ENCODE measurements at places on chromosomes 3 and 15.

GRCh38 chr15:40680151-40680550 lies 14.8 kb upstream of the RAD51 start:
- DNase-seq, result no peak

GRCh38 chr3:98782824-98783500 lies 19.8 kb downstream of the ST3GAL6 start:
- DNase-seq, result no peak

GRCh38 chr3:13463618-13464400 lies 16.3 kb upstream of the HDAC11 start:
- DNase-seq, result no peak

DNA sequence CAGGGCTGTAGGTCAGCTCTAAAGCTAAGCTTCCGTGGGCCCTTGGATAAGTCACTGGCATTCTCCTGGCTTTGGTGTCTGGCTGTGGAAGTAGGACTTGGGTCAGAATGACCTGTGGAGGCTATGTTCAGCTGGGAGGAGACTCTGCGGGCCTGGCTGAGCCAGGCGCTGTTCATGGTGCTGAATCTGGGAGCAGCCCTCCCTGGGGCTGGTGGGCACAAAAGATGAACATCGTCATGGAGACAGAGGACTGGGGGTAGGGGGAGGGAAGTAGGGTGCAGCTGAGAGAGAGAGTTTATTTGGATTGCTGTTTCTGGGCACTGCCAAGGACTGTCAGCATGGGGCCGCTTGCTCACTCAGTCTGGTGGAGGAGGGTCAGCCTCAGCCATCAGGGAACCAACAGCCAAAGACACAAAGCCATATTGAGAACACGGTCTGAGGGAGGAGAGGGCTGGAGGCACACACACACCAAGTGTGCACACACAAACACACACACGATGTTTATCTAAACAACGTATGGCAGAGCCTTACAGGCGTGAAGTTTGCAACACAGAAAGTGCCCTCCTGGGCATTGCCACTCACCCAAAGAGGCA lies 120.7 kb upstream of the LINGO1 start:
- DNase-seq, result peak; percentile 44

GRCh38 chr3:177193688-177194268 lies 3.5 kb downstream of the TBL1XR1 start:
- DNase-seq, result no peak

DNA sequence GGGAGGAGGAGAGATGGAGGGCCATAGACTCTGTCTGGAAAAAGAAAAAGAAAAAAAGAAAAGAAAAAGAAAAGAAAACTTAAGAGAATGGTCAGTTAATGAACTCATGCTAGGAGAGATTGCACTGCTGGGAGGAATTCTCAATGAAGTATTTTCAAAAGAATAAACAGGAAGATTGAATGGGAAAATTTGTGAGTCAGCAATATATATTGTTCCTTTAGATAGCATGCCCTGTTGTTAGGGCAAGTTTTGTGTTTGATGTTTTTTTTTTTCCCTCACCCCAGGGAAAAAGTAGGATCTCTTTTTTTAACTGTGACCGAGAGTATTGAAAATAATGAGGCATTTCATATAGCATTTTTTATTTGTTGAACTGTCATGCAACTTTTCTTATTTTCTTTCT lies 7.8 kb upstream of the NR1D2 start:
- DNase-seq, result no peak

- no peak for DNase-seq
Observed at GRCh38 chr3:143439817-143440216, 320.2 kb downstream of the CHST2 start.

DNA sequence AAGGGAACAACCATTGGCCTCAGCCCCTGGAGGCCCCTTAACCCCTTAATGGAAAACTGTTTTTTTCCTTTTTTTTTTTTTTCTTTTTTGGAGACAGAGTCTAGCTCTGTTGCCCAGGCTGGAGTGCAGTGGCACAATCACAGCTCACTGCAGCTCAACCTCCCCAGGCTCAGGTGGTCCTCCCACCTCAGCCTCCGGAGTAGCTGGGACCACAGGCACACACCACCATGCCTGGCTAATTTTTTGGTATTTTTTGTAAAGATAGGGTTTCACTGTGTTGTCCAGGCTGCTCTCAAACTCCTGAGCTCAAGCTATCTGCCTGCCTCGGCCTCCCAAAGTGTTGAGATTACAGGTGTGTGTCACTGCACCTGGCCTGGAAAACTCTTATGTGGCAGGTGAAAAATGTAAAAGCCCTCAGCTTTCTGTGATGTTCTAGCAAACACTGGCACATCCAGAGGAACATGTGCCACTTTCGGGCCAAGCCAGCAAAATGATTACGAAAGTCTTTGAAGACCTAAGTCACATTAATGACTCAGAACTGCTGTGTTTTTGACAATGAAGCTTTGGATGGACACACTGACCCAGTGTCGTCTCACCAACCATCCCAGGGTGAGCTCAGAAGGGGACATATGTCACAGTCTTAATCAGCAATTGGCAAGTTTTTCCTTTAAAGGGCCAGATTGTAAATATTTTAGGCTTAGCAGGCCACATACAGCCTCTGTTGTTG lies 189.3 kb upstream of the TPM1 start:
- no peak for DNase-seq

DNA sequence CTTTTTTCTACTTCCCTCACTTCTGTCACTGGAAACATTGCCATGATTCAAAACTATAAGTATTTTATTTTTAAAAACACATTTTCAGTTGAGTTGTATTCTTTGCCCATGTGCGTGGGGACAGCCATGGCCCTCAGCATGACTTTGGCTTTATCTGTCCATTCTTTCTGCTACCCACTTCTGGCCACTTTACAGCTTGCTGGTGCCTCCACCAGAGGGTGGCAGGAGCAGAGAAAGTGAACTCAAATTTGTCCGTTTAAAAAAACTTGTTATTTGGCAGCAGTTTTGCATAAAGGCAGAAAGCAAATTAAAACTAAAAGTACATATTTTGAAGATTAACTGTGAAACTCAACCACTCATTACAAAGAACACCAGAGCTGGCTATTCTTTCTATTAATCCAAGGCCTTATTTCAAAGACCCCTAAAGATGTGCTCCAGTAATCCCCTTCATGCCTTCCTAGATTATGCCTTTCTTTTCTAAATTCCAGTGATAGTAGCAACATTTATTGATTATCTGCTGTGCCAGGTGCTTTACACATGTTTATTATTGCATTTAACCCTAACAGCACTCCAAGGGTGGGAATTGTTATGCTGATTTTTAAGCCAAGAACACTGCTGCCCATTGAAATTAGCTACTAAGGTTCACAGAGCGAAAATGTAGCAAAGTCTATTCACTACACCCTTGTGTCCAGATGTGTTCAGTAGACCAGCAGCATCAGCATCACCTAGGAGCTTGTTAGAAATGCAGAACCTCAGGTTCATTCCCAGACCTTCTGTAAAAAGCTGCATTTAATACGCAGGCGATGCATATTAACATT lies 134.8 kb downstream of the THRB start:
- DNase-seq, result no peak

GRCh38 chr15:92652576-92652966 lies 3.0 kb downstream of the FAM174B start:
- no peak for DNase-seq

DNA sequence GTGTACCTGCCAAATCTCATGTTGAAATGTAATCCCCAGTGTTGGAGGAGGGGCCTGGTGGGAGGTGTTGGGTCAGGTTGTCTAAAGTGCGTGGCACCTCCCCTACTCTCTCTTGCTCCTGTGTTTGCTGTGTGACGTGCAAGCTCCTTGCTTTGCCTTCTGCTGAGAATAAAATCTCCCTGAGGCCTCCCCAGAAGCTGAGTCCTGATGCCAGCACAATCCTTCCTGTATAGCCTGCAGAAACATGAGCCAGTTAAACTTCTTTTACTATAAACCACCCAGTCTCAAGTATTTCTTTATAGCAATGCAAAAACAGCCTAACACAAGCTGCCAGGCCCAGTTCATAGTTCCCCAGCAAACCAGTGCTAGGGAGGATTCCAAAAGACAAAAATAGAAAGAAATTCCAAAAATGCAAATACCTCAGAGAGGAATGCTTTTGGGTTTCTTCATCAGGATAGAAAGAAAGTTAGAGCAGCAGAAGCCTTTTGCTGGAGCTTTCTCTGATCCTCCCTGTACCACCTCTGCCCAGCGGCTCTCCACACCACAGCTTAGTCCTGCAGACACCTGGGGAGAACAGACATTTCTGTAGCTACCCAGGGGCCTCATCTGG lies 25.9 kb upstream of the CDV3 start:
- DNase-seq, result peak; percentile 51

- no peak for DNase-seq
Observed at GRCh38 chr3:109050591-109051167, 67.3 kb downstream of the MORC1 start.

DNA sequence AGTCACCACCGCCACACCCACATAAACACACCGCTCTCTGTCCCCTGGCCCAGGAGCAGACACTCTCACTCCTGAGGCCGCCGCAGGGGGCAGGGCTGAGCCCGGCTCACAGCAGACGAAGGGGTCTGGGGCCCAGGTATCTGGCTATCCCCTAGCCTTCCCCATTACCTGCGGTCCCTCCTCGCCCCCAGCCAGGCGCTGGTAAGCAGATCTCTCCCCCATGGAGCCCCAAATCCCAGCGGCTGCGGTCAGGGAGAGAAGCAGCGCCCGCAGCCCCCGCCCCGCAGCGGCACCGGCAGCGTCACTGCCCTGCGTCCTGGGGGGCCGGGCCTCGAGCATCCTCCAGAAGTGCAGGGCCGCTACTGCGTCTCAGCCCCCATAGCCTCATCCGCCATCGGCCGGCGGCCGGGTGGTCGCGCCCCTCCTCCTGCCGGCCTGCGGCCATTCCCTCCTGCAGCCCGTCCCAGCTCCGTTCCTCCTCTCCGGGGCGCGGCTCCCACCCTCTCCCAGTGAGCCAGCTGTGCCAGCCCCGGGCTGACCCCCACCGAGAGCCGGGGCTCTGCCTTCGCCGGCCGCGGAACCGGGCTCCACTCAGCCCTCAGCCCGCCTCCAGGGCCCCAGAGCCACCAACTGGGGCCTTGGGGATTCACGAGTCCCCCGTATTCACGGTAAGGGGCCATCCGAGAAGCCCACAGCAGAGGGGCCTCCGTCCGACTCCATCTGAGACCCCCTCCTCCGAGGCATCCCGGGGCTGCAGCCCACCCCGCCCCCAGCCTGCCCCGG lies 13.1 kb downstream of the TNK2 start:
- peak; percentile 36 for DNase-seq

GRCh38 chr15:75532413-75533250 lies 46.5 kb downstream of the PTPN9 start:
- DNase-seq, result peak; percentile 56

DNA sequence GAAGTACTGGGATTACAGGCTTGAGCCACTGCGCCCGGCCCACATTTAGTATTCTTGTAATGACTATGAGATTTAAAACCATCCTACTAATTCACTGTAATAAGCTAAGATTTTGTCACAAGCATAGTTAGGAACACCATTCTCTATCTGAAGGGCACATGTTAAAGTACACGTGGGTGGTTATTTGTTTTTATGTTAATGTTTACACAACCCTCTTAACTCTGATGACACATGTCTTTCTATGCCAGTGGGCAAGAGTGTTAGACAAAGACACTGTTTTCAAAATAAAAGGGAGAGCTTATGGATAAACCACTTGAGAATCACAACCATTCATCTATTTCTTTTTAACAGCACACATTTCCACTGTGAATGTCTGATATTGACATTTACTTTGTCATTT lies 537.6 kb upstream of the IL12A start:
- DNase-seq, result no peak

- DNase-seq, result no peak
Observed at GRCh38 chr3:36166477-36166876, 213.8 kb upstream of the STAC start.

DNA sequence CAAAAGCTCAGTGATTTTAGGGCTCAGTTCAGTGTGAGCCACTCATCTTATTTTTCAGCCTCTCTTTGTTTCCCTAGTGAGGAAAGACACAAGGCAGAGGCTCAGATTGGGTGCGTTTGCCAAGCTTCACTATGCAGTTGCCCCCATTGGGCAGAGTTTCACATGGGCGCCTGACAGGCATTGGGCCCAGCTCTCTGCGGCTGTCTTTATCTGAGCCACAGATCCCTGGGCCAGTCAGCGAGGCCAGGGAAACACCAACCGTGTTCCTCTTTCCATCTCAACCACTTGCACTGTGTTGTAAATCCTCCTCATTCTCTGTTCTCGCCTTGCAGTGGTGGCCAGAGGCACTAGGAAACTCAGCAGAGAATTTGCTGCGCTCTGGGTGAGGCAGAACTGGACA lies 10.8 kb downstream of the ESYT3 start:
- DNase-seq, result no peak

DNA sequence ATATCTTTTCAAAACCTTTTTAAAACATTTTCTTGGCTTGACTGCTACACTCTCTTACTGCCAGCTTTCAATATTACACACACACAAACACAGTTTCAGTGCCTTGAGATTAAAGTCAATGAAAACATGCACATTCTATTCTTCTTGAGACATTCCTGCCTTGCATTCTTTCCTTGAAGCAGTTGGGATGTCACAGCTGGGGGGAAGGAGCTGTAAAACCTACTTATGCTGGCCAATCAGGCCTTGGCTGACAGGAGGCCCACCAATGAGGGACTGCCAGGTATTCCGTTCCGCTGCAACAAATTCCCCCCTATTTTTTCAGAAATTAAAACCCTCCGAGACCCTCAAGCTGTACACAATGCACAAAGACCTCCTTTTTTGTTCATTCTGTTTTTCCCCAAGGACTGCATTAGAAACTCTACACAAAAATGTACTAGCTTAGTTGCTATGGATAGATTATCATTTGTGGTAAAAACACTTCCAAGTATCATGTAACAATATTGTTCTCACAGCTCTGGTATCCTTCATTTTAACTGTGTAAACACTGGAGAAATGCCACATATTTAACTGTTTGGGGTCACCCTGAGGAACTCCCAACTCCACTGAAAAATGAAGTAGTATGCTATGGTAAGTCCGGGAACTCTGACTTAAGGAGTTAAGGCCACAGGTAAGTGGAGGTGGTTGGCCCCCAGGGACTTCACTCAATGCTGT lies 18.5 kb downstream of the FSTL1 start:
- no peak for DNase-seq

- no peak for DNase-seq
Observed at GRCh38 chr3:174325171-174325570, 534.0 kb upstream of the NAALADL2 start.

- no peak for DNase-seq
Observed at GRCh38 chr3:10085738-10086137, 22.3 kb downstream of the FANCD2OS start.

DNA sequence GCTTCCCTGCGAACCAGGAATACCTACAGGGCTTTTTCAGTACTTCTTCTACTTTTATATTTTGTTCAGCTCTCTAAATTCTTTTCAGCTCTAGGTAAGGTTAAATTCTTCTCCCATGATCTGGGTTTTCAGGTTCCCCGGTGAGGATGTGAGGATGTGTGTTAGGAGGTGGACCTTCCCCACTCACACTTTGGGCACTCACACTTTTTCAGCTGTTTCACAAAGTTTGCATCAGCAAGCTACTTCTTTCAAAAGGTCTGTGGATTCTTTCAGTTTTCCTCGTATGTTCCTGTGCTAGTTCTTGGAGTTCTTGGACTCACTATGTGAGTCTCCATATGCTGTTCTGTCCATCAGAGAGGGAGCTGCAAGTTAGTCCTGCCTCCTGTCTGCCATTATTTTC lies 13.9 kb upstream of the OR5K2 start:
- DNase-seq, result no peak
